A549 treated with dexamethasone at 1 μM for 4 hours (cell line): ENCODE measurements at places on chromosomes 5 and 9. TPM values are rescaled to one million over a fixed set of nuclear protein-coding genes. Genes with fewer than 3 reads are reported as not detected.

Gene BRINP1
- 0.11 to 0.39 TPM (median 0.20 TPM) in 5 replicates for total RNA-seq

Gene PTGS1
- 1.4 to 2.3 TPM (median 1.8 TPM) in 5 replicates for total RNA-seq

Gene ADGRD2
- total RNA-seq: not detected in 5 replicates

Gene DCANP1
- not detected in 5 replicates for total RNA-seq

Gene TPPP
- 5.4 to 9.8 TPM (median 8.1 TPM) in 5 replicates for total RNA-seq

Gene ARID3C
- total RNA-seq: 0.17 to 0.25 TPM (median 0.20 TPM) in 5 replicates

Gene RNF183
- total RNA-seq: 0.07 to 0.17 TPM (median 0.11 TPM) in 3 of 5 replicates, not detected in the others

Gene GGTA1
- total RNA-seq: not detected in 5 replicates

Gene ADAMTS6
- 0.01 to 0.15 TPM (median 0.04 TPM) in 5 replicates for total RNA-seq

Gene NTNG2
- 0.57 to 2.3 TPM (median 1.5 TPM) in 5 replicates for total RNA-seq

Gene PAEP
- 0.14 to 0.45 TPM (median 0.36 TPM) in 5 replicates for total RNA-seq

Gene MCTP1
- 8.2 to 11.4 TPM (median 8.4 TPM) in 5 replicates for total RNA-seq

Gene BOD1
- 62.3 to 74.6 TPM (median 71.7 TPM) in 5 replicates for total RNA-seq

Gene GRXCR2
- total RNA-seq: not detected in 5 replicates

Gene FIBCD1
- 11.8 to 23.1 TPM (median 20.8 TPM) in 5 replicates for total RNA-seq

Gene SLC46A2
- not detected in 5 replicates for total RNA-seq

Gene KIF20A
- 38.7 to 44.6 TPM (median 41.8 TPM) in 5 replicates for total RNA-seq

Gene NSG2
- 0.07 TPM in 1 of 5 replicates, not detected in the others for total RNA-seq

Gene ATG10
- 7.4 to 12.1 TPM (median 8.7 TPM) in 5 replicates for total RNA-seq

Gene JAK2
- total RNA-seq: 3.1 to 5.3 TPM (median 5.1 TPM) in 5 replicates

Gene GRAMD2B
- 1.1 to 1.8 TPM (median 1.3 TPM) in 5 replicates for total RNA-seq

Gene ELP1
- total RNA-seq: 23.4 to 26.5 TPM (median 24.5 TPM) in 5 replicates

Gene BTNL9
- 0.67 to 1.2 TPM (median 1.0 TPM) in 5 replicates for total RNA-seq

Gene CDH9
- not detected in 5 replicates for total RNA-seq

Gene CCNO
- 4.0 to 6.1 TPM (median 5.7 TPM) in 5 replicates for total RNA-seq

Gene SURF1
- 36.0 to 40.4 TPM (median 37.1 TPM) in 5 replicates for total RNA-seq

Gene SV2C
- total RNA-seq: 0.01 TPM in 1 of 5 replicates, not detected in the others

Gene PCDHGB6
- total RNA-seq: 0.08 to 0.15 TPM (median 0.13 TPM) in 5 replicates

Gene C5orf52
- total RNA-seq: not detected in 5 replicates

Gene JMY
- 2.3 to 4.3 TPM (median 3.3 TPM) in 5 replicates for total RNA-seq

Gene CSF2
- 0.14 to 0.21 TPM (median 0.16 TPM) in 3 of 5 replicates, not detected in the others for total RNA-seq

Gene WDR38
- total RNA-seq: 0.07 to 0.28 TPM (median 0.16 TPM) in 4 of 5 replicates, not detected in the other

Gene SUSD3
- 0.53 to 1.6 TPM (median 1.1 TPM) in 5 replicates for total RNA-seq

Gene KCNIP1
- total RNA-seq: not detected in 5 replicates

Gene TEX48
- total RNA-seq: not detected in 5 replicates

Gene CCDC112
- 7.9 to 9.7 TPM (median 9.3 TPM) in 5 replicates for total RNA-seq

Gene CCIN
- 0.09 TPM in 1 of 5 replicates, not detected in the others for total RNA-seq

Gene ALAD
- total RNA-seq: 13.1 to 16.0 TPM (median 14.5 TPM) in 5 replicates

Gene LURAP1L
- 22.6 to 29.2 TPM (median 27.1 TPM) in 5 replicates for total RNA-seq

Gene C5orf22
- total RNA-seq: 12.2 to 15.3 TPM (median 14.3 TPM) in 5 replicates

Gene TGFBI
- total RNA-seq: 1,392 to 2,102 TPM (median 1,727 TPM) in 5 replicates

Gene PCDHA9
- 0.01 TPM in 1 of 5 replicates, not detected in the others for total RNA-seq

Gene PRXL2C
- total RNA-seq: 17.5 to 22.1 TPM (median 18.9 TPM) in 5 replicates

Gene RASGEF1C
- total RNA-seq: 0.05 to 0.23 TPM (median 0.11 TPM) in 5 replicates

Gene AFAP1L1
- total RNA-seq: 10.3 to 15.2 TPM (median 13.4 TPM) in 5 replicates

Gene GADD45G
- 0.36 to 0.52 TPM (median 0.45 TPM) in 5 replicates for total RNA-seq

Gene TGFBR1
- 50.6 to 105 TPM (median 90.6 TPM) in 5 replicates for total RNA-seq

Gene DIRAS2
- total RNA-seq: 0.02 TPM in 2 of 5 replicates, not detected in the others
